ENCODE measurements at places on chromosomes 3 and 15. TPM values are rescaled to one million over a fixed set of nuclear protein-coding genes. Genes with fewer than 3 reads are reported as not detected.
A peak's percentile ranks its signal among the peaks of the same experiment; 100 is the strongest.

GRCh38 chr3:128435058-128435457 is 31.6 kb downstream of the DNAJB8 start:
- no peak for DNase-seq

- DNase-seq, result peak; percentile 63
Measured at GRCh38 chr3:13217736-13218540, 144.7 kb upstream of the IQSEC1 start.

GRCh38 chr3:101556064-101556463 is 5.6 kb upstream of the TRMT10C start:
- DNase-seq, result no peak

GRCh38 chr3:53799338-53799865 is 46.8 kb downstream of the CHDH start:
- no peak for DNase-seq

DNA sequence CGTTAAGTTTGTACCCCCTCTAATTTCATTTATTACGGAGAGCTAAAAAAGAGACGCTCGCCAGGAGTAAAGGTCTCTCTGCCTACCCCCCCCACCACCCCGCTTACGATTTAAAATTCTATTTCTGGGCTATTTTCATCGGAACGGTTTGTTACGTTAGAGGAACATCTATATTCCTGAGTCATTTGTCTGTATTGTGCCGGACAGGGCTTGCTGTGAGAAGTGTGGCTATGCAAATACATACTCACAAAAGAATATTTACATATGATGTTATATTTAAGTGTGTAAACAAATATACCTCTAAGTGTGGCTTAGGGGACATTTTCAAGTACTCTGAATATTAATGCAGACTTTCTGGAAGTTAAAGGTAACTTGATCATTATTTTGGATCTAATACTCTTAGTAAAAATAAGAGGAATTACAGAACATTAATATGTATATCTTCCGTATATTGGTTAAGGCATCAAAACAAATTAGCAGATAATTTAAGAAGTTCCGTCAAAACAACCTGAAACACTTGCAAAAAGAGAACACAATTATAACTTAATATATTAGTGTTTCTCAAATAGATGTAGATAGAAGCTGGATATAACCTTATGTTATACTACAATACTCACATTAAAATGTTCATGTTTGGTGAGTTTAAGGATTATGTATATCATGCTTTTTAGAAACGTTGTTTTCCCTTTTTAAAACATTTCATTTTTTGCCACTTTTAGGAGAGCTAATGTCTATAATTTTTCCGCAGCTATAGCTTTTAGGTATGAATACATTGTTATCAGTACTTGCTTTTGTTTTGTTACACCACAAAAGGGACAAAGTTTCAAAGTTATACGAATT is 1.6 kb upstream of the SHOX2 start:
- DNase-seq, result no peak

- DNase-seq, result no peak
Measured at GRCh38 chr3:60746043-60746638, 505.1 kb downstream of the FHIT start.

DNA sequence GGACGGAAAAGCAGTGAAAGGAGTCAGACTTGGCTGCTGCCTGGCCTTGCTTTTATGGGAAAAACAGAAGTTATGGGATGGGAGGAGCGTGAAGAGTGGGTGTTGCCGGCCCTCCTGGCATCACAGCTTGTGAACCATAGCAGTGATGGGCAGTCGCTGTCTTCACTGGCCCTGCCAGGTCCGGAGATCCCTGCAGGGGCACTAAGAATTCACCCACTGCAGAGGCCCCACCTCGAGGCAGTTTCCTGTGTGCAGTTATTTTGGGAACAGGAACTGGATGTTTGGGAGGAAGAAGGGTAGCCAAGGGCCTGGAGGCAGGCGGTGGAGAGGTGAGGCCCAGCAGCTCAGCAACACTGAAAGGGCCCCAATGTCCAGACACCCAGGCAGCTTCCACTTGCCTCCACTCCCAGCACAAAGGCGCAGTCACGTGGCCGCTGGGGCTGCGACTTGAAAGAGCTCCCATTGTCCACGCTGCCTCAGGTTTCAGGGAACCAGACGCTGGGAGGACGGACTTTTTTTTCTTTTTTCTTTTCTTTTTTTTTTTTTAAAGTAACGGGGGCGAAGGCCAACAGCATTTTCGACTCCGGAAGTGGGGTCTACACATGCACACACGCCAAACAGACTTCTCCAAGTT is 255.6 kb downstream of the ZNF621 start:
- DNase-seq, result no peak

The TRPM1 gene
- not detected for total RNA-seq

The COL8A1 gene
- 0.13 TPM for total RNA-seq

The RPUSD2 gene
- 17.5 TPM for total RNA-seq

The BLM gene
- total RNA-seq, result 23.9 TPM

The CFAP100 gene
- not detected for total RNA-seq
